Neuronal stem cell (in vitro differentiated cells): ENCODE measurements at places on chromosomes 5 and 9.
A peak's percentile ranks its signal among the peaks of the same experiment; 100 is the strongest.

DNA sequence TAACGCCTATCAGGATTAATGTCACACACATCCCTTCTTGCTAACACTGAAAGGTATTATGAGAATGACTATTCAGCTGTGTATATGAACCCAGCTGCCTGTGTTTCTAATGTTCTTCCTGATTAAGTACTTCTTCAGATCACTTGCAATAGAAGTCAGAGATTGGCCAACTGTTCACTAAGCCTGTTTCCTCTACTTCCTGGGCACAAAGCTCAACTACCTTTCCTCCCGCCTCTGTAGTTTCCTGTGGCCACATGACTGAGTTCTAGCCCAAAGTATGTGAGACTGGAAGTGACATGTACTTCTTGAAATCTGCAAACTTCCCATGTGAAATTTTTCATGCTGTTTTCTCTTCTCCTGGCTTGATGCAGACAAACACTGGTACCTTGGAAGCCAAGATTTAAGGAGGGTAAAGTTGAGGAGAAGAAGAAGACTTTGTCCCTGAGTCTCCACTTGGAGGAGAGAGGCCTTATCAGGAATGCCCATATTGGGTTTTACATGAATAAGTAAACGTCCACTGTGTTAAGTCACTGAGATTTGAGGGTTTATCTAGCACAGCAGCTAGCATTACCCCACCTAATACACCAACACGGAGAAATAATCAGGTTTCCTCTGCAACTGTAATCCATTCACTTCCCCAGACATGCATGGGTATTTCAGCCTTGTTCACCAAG lies 58.6 kb downstream of the SLIT3 start:
- DNase-seq = no peak

GRCh38 chr5:117143406-117143805 lies 568.8 kb upstream of the SEMA6A start:
- no peak for DNase-seq

DNA sequence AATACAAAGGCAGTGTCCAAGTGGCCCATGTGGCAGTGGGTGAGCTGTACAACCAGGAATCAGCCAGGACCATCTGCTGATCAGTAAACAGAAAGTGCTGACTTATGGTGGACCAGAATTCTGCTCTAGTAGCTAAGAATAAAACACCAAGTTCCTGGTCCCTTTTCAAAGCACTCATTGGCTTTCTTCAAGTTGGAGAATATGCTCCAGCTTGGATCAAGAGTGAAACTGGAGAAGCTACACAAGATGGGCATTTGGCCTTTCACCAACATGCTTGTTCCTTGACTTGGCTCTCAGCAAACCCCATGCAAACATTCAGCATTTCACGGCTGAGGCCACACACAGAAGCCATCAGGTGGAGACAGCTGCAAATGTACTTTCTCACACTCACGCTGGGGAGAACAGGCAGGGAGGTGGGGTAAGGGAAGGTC lies 32.1 kb downstream of the MARCHF3 start:
- no peak for DNase-seq

DNA sequence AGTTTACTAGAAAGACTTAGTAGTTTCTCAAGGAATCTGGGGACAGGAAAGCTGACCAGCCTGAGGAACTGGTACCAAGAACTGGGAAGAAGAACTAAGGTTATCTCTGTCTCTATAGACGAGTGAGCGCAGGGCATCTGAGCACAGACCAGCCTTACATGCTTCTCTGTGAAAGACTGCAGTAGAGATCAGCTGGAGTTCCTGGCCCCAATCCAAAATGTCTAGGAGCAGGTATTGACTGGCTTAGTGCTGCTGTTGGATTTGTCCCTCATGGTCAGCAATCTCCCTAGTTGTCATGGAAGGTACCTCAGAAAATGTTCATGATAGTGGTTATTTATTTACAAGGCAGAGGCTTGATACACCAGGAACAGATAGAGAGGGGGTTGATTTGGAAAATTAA lies 13.3 kb downstream of the NUP214 start:
- no peak for DNase-seq

DNA sequence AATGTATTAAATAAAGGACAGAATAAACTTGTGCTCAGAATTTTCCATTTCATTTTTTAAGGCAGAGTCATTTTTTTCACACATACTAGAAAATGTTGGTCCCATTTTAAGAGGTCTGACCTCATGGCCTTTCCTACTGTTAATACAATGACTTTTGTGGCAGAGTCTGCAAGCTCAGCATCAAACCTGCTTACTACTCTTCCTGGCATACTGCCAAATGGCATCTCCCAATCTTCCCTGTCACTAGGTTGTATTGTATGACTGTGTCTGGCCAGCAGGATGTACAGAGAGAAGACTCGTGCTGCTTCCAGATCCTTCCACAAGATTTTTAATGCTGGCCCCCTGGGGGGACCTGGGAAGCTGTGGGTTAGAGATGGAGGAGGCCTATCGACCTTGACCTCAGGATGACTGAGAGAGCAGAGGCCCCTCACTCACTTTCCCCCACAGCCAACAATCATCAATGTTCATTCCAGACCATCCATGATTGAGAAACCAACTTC lies 64.7 kb downstream of the BARX1 start:
- DNase-seq = no peak

- DNase-seq = no peak
Measured at GRCh38 chr5:51347704-51348103, 35.5 kb upstream of the ISL1 start.

GRCh38 chr9:882416-882924 lies 41.0 kb downstream of the DMRT1 start:
- no peak for DNase-seq

DNA sequence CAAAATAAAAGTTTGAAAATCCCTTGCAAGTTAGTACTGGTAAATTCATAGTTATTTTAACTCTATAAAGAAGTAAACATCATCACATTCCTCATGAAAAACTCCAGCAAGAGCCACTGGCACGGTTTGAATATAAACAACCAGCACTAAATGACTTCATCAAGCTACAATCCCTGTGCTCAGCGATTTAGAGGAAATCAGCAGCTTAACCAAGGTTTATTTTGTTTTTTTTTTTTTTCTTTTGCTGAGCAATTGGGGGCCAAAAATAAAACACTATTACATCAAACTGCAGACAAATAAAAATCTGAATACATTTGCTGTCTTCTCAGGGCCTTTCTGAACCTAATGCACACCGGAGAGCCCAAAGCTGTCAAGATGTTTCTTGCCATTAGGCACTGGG lies 106.2 kb upstream of the SLC24A2 start:
- no peak for DNase-seq

DNA sequence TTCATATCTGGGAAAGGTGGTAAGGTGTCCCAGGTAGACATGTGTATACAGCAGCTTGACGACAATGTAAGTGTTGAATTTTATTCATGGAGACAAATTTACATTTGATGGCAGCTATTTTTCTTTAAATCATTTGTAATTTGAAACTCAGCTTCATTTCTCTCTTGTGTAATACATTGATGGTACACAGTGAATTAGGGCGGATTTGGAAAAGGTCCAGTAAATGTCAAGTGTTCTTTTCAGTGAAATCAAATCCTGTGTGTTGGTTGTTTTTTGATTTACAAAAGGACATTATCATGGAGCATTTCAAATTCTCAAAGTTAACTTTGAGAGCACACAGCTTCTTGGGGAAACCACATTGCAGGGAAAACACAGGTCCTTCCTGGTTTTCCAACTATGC lies 30.0 kb upstream of the PCSK1 start:
- DNase-seq = no peak

GRCh38 chr5:8317335-8317734 lies 448.4 kb downstream of the MTRR start:
- DNase-seq = no peak

GRCh38 chr5:67193439-67193807 lies 3.2 kb downstream of the CD180 start:
- DNase-seq = no peak

DNA sequence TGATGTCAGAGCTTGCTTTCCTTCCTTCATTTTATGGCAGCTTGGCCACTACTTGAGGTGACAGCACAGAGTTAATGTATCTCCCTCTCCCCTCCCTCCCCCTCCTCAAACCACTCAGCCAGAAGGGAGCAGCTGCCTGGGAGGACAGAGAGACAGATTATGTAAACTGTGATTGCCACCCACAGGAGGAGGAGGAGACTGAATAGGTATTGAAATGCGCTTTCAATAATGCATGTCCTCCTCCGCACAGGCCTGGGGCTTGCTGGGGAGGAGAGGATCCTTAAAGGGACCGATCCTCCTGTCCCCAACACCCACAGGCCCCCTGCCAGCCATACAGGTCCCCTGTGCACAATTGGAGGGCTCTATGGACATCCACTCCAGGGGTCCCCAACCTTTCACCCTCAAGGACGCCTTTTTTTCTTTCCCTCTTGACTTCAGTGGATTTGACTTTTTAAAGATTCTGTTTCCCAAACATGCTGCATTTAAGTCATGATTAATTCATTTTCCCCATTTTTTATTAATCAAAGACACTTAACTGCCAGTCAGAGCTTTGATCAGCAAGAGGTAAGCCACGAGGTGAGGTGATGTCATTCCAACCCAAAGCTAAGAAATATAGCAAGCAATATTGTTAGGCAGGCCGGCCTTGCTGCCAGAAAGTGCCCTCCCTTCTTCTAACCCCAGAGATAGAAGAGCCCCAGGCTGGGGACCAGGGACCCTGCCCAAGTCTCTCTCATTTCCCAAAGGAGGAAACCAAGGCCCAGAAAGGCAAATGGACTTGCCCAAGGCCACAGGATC lies 47.5 kb upstream of the CPLX2 start:
- no peak for DNase-seq

GRCh38 chr5:111618623-111619271 lies 106.4 kb upstream of the STARD4 start:
- no peak for DNase-seq

DNA sequence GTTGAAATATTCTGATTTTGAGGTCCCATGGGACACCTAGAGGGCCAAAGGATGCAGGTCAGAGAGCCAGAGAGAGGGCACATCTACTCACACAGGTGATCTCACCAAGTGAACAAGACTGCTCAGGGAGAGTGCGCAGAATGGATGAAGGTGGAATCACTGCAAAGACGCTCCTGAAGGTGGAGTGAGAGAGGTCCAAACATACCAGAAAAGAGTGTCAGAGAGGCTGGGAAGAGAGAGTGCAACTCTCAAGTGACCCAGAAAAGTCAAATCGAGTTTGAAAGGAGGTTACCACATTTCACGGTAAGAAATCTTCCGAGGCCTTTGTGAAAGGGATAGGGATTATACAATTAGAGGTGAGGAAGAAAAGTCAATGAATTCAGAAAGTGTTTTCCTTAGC lies 173.4 kb downstream of the EPB41L4A start:
- peak; percentile 35 for DNase-seq

DNA sequence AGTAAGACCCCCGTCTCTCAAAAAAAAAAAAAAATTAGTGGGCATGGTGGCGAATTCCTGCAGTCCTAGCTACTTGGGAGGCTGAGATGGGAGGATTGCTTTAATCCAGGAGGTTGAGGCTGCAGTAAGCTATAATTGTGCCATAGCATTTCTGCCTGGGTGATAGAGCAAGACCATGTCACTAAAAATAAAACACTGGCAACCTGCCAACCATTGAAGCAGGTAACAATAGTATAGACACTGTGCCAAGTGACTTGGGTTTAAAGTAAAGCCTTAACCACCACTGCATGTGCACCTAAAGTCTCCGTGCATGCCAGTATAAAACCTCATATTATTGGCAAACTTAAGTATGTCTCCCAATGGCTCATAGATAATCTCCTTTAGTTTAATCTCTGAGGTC lies 3.4 kb upstream of the APBA1 start:
- no peak for DNase-seq

GRCh38 chr5:67542479-67542878 lies 345.9 kb upstream of the CD180 start:
- DNase-seq = no peak

- DNase-seq = no peak
Measured at GRCh38 chr5:59209758-59210359, 627.0 kb downstream of the RAB3C start.

GRCh38 chr5:89597878-89598277 lies 714.9 kb upstream of the MEF2C start:
- DNase-seq = no peak

- DNase-seq = no peak
Measured at GRCh38 chr9:79043916-79044315, 527.8 kb upstream of the TLE4 start.

GRCh38 chr5:172452398-172453205 lies 1.7 kb downstream of the SH3PXD2B start:
- DNase-seq = no peak

DNA sequence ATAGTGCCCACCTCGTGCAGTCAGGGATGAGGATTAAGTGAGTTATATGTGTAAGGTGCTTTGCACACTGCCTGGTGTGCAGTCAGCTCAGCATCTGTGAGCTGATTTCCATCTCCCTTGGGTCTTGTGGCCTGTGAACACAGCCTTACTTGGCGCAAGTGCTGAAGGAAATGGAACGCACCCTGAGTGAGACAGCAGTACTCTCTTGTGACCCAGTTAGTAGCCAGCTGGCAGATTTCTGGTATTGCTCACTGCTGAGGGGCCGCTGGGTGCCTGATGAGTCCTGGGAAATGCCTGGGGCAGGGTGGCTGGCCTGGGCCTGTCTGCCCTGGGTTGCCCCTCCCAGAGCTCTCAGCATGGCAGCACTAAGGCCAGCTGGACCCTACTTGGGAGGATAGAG lies 90.9 kb upstream of the BOD1 start:
- DNase-seq = no peak
